ENCODE measurements at places on chromosomes 11 and 22.

GRCh38 chr11:120326845-120327281 lies 1.8 kb downstream of the TLCD5 start:
- DNase-seq, result no peak

DNA sequence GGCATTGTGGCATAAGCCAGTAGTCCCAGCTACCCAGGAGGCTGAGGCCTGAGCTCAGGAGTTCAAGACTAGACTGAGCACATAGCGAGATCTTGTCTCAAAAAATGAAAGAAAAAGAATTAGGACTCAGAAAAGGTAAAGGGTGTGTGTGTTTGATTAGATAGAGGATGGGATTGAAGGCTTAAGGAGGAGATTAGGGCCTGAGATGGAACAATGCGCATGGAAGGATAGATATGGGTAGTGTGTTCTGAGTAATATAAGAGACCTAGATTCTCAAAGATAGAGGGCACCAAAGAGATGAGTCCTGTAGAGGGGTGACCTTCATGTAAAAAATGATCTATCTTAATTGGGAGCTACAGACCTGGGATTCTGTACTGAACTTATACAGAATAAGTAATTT lies 17.3 kb upstream of the RAB30 start:
- no peak for DNase-seq

DNA sequence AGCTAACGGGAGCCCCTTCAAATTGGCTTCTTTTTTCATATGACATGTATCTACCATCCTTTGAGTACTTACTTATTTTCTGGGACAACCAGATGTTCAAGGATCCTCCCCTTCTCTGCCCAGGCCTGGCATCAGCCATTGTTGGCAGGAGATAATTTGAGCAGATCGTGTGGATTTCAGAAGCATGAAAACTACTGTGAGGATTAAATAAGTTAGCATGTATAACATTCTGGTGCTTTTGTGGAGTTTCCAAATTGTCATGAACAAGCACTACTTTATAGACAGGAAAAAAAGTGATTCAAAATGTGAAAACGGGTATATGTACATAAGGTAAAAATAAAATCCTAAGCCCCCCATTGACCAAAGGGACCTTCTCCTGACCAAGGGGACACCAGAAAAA lies 2.1 kb upstream of the NADSYN1 start:
- no peak for DNase-seq

- DNase-seq, result no peak
Measured at GRCh38 chr11:102912482-102912830, 37.7 kb upstream of the MMP12 start.

- DNase-seq, result peak; percentile 32
Measured at GRCh38 chr22:45506816-45507360, 4.2 kb downstream of the FBLN1 start.

All from endodermal cell (in vitro differentiated cells).